Bone marrow (tissue), 2 donors: ENCODE measurements at places on chromosomes 2 and 18.

DNA sequence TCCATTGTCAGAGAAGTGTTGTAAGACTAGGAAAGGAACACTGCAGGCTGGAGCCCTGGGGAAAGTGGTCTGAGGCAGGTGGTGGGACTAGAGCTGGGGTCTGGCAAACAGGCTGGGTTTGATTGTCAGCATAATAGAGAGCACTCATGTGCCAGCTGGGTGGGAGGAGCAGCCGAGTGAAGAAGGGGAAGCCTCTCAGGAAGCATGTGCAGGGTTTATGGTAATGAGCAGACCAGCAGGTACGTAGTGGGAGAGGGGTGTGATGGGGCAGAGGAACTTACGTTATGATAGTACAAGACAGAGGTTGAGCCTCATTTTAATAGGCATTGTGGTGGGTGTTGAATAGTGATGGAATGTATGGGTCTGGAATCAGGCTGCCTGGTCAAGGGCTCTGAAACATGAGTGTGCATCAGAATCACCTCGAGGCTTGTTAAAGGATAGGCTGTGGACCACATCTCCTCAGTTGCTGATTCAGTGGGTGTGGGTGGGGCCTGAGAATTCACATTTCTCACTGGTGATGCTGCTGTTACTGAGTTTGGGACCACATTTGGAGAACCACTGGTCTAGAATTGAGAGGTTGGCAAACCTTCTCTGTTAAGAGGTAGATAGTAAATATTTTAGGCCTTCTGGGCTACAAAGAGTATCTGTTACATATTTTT is 1.7 kb upstream of the MGAT5 start:
- DNase-seq: no peak

DNA sequence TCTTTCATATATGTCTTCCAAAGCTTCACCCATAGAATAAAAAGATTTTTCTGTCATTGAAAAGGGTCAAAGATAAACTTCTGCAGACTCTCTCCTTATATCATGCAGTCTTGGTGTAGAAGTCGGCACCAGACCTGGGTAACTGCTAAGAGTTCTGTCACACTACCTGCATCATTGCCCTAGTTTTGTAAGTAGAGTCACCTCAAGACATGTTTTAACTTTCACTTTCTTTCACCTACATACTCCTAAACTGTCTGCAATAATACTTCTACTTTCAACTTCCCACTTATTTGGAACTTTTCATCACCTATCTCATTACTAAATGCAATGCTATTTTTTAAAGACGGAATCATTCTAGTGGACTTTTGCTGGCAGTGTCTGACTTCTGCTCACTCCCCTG is 475.6 kb upstream of the VRK2 start:
- DNase-seq: no peak

- no peak for DNase-seq
These were observed 96.3 kb downstream of the BCL2L11 start for GRCh38 chr2:111216811-111217652.

- DNase-seq: no peak
These were observed 41.3 kb upstream of the CREG2 start for GRCh38 chr2:101428422-101429176.

DNA sequence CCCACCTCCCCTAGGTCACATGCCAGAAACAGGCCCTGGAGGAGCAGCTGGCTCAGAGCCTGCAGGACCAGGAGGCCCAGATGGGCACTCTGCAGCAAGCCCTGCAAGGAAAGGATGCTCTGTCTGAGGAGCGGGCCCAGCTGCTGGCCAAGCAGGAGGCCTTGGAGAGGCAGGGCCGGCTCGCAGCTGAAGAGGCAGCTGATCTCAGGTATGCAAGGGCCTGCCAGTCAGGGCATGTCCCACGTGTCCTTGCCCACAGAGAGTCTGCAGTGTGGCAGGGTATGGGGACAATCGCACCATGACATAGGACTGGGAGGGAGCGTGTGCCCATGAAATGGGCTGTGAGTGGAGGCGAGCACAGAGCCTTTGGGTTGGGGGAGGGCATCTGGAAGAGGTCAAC is 39.9 kb downstream of the CROCC2 start:
- no peak for DNase-seq

DNA sequence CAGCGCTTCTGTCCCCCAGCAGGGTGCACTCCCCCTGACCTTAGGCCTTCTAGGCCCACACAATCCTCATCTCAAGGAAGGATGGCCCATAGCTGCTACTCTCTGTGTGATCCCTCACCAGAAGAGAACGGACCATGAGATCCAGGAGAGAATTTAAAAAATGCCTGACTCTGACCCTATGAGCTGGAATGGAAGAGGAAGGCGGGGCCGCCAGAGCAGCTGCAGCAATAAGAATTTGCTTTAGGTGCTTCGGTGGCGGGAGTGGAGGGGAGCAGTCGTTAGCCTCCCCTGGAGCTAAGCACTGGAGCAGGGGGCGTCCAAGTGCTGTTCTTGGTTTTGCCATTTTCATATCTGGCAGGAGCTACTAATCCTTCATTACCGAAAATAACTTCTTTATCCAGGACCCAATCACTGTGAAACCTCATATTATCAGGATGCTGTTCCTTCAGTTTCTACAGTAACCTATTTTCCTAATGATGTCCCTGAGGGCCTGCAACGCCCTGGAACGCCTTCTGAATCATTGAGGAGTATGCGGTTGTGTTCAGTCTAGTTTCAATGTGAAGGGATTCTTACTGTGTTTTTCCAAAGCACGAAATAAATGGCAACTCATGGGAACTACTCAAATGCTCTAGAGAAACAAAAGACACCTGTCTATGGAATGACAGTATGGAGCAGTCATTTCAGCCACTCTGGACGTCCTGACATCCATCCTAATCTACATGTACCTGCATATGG is 105.1 kb upstream of the SIX2 start:
- DNase-seq: no peak

- DNase-seq: no peak
These were observed 87.9 kb downstream of the OSBPL6 start for GRCh38 chr2:178282075-178282815.

- DNase-seq: no peak
These were observed 79.3 kb downstream of the VIT start for GRCh38 chr2:36775806-36776205.

GRCh38 chr18:12990641-12990966 is 558 bp upstream of the CEP192 start:
- no peak for DNase-seq

- DNase-seq: no peak
These were observed at the start of gene AGXT for GRCh38 chr2:240868286-240869108. Gene AGXT, plus strand, starts transcription at chr2:240868824. Its CDS starts 42 bp downstream, at chr2:240868866.

- no peak for DNase-seq
These were observed 318.6 kb downstream of the AKAIN1 start for GRCh38 chr18:4878480-4878879.

GRCh38 chr2:166091439-166091838 is 36.4 kb downstream of the SCN1A start:
- DNase-seq: no peak

DNA sequence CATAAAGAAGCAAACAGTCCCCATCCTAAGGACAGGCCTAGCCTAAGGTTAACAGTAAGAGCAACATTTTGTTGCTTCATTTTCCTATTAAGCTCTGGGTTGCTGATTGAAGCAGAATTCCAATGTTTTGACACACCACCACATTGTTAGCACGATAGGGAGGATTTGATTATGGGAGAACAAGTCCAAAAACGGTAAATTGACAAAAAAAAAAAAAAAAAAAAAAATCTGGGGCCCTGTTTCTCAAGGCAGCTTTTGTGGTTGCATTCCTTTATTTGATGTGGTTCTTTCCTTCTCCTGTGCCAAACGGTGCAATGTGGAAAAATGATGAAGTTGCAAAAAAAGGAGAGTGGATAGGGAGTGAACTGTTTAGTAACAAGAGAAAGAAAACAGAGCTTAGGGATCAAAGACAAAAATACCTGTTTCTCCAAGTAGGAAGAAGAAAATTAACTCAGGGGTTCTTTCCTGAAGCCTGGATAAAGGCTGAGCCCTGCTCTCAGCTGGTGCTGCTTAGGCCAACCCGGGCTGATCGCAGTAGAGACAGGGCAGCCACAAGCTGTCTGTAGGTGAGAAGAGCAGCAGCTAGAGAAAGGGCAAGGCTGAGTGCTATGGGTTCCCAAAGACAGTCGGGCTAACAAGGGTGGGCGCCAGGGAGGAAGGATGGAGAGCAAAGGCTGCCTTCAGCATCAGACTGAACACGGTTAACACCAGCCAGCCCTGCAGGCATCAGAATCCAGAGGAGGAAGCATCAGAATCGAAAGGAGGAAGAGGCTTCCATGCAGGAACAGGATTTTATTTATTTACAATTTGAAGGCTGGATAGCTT is 167.8 kb upstream of the FOSL2 start:
- no peak for DNase-seq

DNA sequence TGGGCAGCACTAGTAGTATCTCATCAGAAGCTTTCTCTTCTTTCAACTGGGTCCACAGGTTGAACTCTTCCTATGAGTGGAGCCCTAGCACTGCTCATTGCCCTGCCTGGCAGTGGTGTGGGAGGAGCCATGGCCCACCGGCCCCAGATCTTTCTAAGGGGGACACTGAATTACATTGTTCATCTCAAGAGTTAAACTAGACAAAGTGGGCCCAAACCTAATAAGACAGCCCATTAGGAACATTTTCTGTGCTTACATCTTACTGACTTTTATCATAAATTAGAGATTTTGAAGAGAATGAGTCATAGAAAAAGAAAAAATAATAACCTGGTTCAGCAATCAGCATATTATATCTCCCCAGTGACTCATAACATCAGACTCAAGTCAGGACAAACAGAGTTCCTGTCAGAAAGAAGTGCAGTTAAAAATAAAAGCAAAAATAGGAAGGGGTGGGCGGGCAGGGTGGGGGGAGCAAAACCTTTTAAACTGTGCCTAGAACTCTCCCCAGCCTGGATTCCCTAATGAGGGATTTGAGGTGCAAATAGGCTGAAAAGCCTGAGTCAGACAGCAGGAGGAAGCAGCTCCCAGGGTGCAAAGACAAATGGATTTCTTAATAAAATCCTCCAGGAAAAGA is 161.6 kb upstream of the TRIB2 start:
- no peak for DNase-seq

- DNase-seq: no peak
These were observed 143.2 kb upstream of the KYNU start for GRCh38 chr2:142734231-142734630.

DNA sequence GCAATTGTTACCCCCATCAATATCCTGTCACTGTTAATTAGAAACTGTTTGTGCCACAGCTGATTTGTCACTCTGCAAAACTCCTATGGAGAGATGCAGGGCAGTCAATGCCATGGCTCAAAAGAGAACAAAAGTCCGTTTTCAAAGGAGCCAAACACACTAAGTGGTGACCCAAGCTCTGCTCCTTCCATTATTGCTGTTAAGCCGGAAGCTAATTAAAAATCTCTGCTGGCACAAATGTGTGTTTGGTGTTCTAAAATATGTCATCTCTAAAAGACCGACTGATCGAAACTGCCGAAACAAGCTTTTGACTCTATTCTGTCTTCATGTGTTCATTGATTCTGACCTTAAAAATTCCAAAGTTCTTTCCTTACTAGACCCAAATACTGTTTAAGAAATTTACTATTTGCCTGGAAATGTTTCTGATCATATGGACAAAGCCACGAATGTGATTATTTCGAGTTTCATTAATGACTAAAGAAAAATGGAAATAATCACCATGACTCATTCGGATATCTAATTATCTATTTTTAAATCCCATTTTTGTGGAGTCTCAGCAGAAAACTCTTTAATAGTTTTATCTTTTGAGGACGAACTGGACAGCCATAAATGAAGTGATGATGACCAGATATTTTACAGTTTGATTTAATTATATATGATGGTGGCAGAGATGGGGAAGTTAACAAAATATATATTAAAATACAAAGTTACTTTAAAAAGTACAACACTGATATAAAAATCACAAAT is 287.6 kb downstream of the SOCS6 start:
- no peak for DNase-seq
